ENCODE measurements at places on chromosomes 1 and 21.

GRCh38 chr1:167486090-167486824, 32.1 kb downstream of the CD247 start:
- DNase-seq, result no peak

DNA sequence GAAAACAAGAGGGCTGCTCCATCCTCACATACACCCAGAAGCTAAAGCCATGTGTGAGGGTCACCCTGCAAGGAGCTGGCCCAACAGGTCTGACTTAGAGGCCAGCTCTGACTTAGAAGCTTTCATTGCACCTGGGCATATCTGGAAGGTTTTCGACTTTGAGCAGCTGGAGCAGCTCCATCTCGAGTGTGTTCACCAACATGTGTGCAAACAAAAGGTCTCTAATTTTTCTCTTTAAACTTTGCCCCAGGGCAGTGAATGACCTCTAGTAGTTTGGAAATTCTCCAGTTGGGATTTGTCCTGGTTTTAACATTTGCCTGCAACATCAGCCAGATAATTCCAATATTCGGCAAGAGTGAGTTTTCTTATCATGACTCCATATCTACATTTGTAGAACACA, 108.3 kb downstream of the TNR start:
- DNase-seq, result no peak

DNA sequence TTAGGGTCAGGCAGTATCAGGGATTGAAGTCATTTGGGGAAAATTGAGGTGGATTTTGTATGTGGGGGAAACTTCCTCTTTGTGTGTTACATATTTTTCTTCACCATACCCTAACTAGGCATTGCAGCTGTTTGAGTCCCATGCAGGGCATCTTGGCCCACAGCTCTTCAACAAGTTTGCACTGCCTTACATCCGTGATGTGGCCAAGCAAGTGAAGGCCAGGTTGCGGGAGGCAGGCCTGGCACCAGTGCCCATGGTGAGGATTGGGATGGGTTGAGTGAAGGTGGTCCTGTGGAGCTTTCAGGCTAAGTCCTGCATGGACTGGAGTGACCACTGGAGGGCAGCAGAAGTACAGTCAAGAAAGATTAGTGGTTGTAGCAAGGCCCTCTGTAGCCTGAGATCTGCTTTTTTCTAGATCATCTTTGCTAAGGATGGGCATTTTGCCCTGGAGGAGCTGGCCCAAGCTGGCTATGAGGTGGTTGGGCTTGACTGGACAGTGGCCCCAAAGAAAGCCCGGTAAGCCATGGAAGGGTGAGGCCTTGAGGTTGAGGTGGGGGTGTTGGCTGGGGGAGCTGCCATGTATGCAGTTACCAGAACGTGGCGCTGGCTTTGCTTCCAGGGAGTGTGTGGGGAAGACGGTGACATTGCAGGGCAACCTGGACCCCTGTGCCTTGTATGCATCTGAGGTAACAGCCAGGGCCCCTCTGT, 2.4 kb downstream of the UROD start:
- peak; percentile 75 for DNase-seq

- DNase-seq, result no peak
These were observed 519.5 kb upstream of the DAB1 start for GRCh38 chr1:57943365-57943764.

- DNase-seq, result no peak
These were observed 738 bp downstream of the GNPAT start for GRCh38 chr1:231241750-231242149.

GRCh38 chr1:56574794-56575193, 4.6 kb downstream of the PLPP3 start:
- DNase-seq, result no peak

GRCh38 chr1:221397606-221398005, 344.3 kb downstream of the DUSP10 start:
- no peak for DNase-seq

GRCh38 chr1:232579958-232580941, 49.7 kb downstream of the SIPA1L2 start:
- no peak for DNase-seq

- no peak for DNase-seq
These were observed 207.3 kb downstream of the DSCAM start for GRCh38 chr21:40639616-40640194.

- no peak for DNase-seq
These were observed 85.1 kb upstream of the PLXNA2 start for GRCh38 chr1:208329300-208329699.

- no peak for DNase-seq
These were observed 80.0 kb downstream of the HUNK start for GRCh38 chr21:31952828-31953227.

DNA sequence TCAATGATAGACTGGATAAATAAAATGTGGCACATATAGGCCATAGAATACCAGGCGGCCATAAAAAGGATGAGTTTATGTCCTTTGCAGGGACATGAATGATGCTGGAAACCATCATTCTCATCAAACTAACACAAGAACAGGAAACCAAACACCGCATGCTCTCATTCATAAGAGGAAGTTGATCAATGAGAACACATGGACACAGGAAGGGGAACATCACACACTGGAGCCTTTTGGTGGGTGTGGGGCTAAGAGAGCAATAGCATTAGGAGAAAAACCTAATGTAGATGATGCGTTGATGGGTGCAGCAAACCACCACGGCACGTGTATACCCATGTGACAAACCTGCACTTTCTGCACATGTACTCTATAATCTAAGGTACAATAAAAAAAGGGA, 883.4 kb upstream of the PRMT6 start:
- DNase-seq, result no peak

GRCh38 chr1:56414728-56415224, 164.6 kb downstream of the PLPP3 start:
- no peak for DNase-seq

DNA sequence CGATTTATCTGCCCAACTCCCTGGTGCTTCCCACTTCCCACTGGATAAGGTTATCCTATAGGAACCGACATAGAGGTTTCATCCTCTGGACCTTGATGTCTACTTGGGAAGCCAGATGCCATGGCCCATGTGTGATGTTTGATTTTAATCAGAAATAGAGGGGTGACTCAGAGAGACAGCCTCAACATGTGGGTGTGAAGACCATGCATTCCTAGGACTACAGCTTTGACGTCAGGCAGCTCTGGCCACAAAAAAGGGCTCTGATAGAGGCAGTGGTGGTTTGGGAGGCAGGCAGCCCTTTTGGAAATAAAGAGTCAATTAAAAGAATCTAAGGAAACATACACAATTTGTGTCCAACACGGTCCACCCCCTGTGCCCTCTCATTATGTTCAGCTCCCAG, 5.2 kb upstream of the SH2D2A start:
- no peak for DNase-seq

GRCh38 chr1:39026866-39027507, 837 bp downstream of the NDUFS5 start:
- DNase-seq, result no peak

GRCh38 chr1:23964235-23964668, 4.6 kb downstream of the PNRC2 start:
- DNase-seq, result no peak

GRCh38 chr1:167611983-167612382, 18.0 kb upstream of the RCSD1 start:
- DNase-seq, result no peak

GRCh38 chr1:169005776-169006175, 100.7 kb upstream of the ATP1B1 start:
- DNase-seq, result no peak

DNA sequence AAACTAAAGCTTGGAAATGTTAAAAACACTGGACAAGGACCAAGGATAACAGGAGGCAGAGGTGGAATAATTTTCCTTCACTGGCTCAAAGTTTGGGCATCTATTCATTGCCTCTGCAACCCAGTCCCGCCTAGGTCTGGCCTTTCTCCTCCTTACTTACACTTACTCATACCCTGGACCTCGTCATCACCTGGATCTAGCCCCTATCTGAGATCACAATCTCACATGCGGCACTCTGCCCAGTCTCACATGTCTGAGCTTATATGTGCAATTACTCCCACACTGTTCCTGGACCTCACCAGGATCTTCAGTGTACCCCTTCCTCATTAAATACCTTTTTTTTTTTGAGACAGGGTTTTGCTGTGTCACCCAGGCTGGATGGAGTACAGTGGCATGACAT, 37.6 kb downstream of the NVL start:
- no peak for DNase-seq

GRCh38 chr1:230827081-230827681, 41.1 kb downstream of the C1orf198 start:
- no peak for DNase-seq

- no peak for DNase-seq
These were observed 3.3 kb upstream of the SMYD3 start for GRCh38 chr1:246510147-246511030.

- peak; percentile 87 for DNase-seq
These were observed 34.7 kb downstream of the TOMM20 start for GRCh38 chr1:235093696-235094592.

DNA sequence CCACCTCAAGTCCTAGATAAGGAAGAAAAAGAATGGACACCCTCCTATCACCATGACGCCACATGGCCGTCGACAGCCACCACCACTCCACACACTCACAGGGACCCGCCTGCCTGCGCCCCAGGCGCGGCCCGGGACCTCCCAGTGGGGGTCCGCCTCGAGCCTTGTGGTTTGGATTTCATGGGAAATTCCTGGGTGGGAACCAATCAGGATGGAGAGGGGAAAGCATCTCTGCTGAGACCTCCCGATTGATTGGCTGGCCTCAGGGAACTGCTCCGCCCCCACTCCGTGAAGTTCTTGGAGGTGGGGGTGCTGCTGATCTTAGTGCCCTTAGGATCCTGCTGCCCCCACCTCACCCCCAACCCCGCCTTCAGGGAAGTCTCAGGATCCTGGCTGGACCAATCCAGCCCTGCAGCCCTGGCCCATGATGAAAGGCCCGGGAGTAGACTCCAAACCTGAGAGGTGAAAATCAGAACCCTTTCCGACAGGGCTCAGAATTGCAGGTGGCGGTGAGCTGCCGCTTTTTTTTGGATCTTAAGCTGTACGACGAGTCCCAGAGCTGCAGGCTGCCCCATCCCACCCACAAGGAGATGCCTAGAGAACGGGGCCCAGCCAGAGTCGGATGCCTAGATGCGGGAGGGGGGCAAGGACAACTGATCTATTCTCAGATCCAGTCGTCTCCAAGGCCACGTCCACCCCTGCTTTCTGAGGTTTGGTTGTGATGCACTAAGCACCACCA, 29.0 kb upstream of the TMEM51 start:
- no peak for DNase-seq

DNA sequence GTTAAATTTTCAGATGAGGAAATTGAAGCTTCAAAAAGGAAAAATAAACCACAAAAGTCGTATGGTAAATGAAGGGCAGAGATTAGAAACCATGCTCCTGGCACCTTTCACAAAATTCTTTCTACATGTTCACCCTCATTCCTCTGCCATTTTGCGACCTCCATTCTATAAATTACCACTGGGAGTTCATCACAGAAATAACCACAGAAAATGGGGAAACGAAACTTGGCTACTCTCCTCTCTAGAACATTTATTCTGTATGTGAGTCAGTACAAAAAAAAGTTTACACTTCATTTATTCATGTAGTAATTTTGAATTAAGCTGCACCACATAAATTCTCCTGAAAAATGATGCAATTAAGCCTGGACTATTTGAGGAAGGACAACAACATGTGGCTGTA, 320.9 kb upstream of the C1orf87 start:
- DNase-seq, result no peak

DNA sequence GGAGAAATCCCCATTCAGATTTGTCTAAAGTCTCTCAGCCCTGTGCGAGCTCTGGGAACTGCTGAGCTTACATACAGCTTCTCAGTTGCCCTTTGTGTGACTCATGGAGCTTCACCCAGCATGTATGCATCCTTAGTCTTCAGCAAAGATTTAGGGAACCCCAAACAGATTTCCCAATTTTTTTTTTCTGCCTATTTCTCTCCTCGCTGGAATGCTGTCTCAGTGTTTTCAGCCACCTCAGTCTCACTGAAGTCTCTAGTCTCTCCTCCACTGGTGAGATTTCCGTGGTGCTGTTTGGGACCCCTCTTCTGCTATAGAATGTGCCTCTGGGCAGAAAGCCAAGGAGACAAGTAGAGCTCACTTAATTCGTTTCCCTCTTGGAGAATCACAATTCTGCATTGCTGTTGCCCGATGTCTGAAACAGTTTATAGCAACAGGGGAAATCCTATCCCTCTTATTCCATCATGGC, 28.1 kb upstream of the TXLNA start:
- no peak for DNase-seq

GRCh38 chr1:193437785-193438184, 251.4 kb upstream of the B3GALT2 start:
- DNase-seq, result no peak

DNA sequence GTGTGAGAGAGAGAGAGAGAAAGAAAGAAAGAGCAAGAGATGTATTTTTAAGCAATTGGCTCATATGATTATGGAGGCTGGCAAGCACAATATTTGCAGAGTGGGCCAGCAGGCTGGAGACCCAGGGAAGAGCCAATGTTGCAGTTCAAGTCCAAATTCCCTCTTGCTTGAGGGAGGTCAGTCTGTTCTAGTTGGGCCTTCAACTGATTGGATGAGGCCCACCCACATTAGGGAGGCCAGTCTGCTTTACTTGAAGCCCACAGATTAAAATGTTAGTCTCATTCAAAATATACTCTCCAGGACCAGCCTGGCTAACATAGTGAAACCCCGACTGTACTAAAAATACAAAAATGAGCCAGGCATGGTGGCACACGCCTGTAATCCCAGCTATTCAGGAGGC, 8.6 kb upstream of the PARS2 start:
- no peak for DNase-seq

DNA sequence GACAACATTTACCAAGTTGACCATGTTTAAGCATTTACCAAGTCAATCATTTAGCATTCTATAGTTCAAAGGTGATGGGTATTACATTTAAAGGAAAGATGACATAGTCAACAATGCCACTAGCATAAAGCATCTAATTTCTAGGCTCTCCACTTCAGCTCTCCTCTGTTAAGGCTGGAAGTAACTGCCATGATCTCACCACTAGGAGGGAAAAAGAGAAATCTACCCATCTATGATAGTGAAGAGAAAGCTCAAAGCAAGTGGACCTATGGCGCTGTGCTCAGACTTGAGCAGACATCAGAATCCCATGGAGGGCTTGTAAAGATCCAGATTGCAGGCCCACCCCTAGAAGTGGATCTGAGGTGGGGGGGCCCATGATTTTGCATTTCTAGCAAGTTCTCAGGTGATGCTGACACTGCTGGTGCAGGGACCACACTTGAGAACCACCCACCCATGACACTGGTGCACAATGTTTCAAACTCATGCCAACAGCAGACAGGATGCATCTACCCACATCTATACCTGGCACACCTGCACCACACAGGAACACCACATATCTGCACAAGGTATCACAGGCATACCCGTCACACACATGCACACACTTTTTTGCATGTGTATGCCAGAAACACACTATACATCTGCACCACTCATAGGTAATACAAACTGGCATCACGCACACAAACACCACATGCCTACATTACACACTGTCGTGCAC, 392.9 kb upstream of the RUNX1 start:
- no peak for DNase-seq
